Hematopoietic multipotent progenitor cell treated with erythropoietin and hydrocortisone succinate and interleukin-3 and kit ligand, for 17 days (in vitro differentiated cells): ENCODE measurements at places on chromosomes 6 and 20.

DNA sequence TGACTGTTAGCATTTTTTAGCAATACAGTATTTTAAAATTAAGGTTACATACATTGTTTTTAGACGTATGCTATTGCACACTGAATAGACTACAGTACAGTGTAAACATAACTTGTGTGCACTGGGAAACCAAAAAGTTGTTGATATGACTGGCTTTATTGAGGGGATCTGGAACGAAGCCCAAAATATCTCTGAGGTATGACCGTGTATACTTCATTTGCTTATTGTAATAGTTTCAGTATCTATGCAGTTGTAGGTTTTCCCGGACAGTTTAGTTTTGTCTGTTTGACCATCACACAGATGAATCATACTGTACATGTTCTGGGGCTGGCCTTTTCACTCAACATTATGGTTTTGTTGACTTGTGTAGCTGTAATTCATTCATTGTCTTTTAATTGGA lies 6.9 kb upstream of the ZBTB12 start:
- DNase-seq, result no peak

DNA sequence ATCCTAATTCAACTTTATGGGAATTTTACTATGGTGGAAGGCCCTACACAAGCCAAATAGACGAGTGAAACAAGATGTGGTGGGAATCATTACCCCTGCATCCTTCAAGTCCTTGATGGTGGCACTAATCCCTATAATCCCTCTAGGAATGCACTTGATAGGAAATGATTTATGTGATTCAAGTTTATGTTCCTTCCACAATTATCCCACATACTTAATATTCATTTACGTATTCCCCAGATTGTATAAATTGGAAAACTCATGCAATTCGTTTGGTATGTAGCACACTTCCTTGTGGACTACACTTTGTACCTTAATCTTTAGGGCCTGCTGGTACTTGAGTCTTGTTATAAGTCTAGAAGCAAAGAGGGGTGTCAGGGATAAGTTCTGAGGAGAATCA lies 40.8 kb downstream of the PKIB start:
- DNase-seq, result no peak

- DNase-seq, result no peak
Observed at GRCh38 chr20:22686097-22686496, 101.7 kb upstream of the FOXA2 start.

DNA sequence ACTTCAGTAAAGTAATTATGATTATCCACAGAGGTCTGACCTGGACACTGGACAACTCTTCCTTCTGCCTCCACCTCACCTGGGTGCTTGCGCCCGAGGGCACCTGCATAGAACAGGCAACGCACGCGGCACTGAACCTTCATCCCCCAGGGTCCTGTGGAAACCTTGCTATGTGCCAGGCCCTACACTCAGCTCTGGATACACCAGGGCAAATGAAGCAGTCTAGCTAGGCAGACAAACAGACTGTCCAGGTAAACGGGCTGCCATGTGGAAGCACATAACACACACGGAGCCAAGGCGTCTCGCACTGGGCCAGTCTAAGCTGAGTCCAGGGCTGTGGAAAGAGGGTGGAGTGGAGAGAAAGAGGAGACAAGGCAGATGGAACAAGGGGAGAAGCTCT lies 109.3 kb upstream of the AFDN start:
- DNase-seq, result no peak

- no peak for DNase-seq
Observed at GRCh38 chr6:4446982-4447381, 311.6 kb upstream of the ECI2 start.

- no peak for DNase-seq
Observed at GRCh38 chr6:71887006-71887743, 825 bp downstream of the RIMS1 start.

GRCh38 chr6:151240036-151240685 lies 394 bp downstream of the AKAP12 start:
- DNase-seq, result no peak

- DNase-seq, result no peak
Observed at GRCh38 chr6:37535428-37535758, 35.7 kb upstream of the CCDC167 start.

GRCh38 chr20:37407019-37407566 lies 61.2 kb downstream of the SRC start:
- no peak for DNase-seq

GRCh38 chr20:46774943-46775560 lies 65.6 kb downstream of the SLC2A10 start:
- no peak for DNase-seq

DNA sequence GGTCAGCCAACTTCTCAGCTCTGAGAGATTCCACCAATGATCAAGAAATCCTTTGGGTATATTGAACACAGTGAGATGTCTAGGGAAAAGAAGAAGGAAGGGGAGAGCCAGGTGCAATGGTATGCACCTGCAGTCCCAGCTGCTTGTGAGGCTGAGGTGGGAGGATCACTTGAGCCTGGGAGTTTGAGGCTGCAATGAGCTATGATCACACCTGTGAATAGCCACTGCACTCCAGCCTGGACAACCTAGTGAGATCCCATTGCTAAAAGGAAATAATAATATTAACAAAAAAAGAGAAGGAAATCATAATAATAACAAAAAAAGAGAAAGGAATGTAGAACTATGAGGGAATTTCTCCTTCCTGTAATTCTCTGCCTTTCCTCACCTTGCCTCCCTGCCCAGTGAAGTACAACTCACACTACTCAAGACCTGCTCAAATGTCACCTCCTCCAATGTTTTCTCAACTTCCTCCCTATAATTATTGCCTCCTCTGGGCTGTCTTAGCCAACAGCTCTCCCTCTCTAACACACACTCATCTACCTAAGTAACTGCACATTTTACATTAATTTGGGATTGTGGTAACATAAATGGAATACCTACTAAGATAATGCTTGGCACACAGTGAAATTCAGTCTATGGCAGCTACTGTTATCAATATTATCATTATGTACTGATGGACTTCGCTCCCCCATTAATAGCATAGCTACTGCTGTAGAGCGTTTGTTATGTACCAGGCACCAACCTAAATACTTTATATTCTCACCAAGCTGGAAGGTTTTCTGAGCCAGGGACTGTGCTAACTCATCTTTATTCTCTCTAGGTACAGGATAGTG lies 103.6 kb downstream of the KIF13A start:
- no peak for DNase-seq

DNA sequence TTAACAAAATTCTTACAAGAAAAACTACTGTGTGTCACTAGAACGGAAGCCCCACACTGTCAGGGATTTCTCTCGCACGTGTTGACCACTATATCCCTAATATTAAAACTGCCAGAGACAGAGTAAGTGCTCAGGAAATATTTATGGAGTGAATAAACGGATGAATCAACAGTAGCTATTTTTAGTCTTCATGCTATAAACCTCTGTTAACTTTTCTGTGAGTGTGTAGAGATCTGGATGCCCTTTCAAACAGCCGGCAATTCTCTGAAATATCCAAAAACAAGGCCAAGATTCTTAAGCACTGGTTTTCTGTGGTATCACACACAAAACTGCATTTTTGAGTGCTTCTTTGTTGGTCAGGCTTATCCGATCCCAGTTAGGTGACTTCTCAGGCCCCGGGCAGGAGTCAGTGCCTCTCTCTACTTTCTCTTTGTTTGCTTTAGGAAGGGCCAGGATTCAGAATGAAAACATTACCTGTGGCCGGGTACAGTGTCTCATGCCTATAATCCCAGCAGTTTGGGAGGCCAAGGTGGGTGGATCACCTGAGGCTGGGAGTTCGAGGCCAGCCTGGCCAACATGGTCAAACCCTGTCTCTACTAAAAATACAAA lies 15.7 kb downstream of the ATP9A start:
- no peak for DNase-seq

- DNase-seq, result no peak
Observed at GRCh38 chr6:25279748-25280343, 672 bp downstream of the CARMIL1 start.
